Activated CD4-positive, alpha-beta memory T cell treated with anti-CD3 and anti-CD28 coated beads for 36 hours (primary cell): ENCODE measurements at places on chromosomes 2 and 18. TPM values are rescaled to one million over a fixed set of nuclear protein-coding genes. Genes with fewer than 3 reads are reported as not detected.

IL1F10 gene
- not detected for total RNA-seq

ARHGAP28 gene
- total RNA-seq: not detected

B3GNT7 gene
- total RNA-seq: not detected

PER2 gene
- total RNA-seq: 5.5 TPM

GAL3ST2 gene
- total RNA-seq: 0.93 TPM

SERPINB10 gene
- not detected for total RNA-seq

BOLA3 gene
- total RNA-seq: 97.2 TPM

ACMSD gene
- not detected for total RNA-seq

TNFAIP6 gene
- not detected for total RNA-seq

CD207 gene
- not detected for total RNA-seq

CYBRD1 gene
- 0.99 TPM for total RNA-seq

ERCC3 gene
- total RNA-seq: 47.3 TPM

GRCh38 chr2:149908726-149909683 lies 321.4 kb upstream of the MMADHC start:
- DNase-seq: no peak

GRCh38 chr2:234142530-234142929 lies 92.0 kb downstream of the SPP2 start:
- no peak for DNase-seq

DNA sequence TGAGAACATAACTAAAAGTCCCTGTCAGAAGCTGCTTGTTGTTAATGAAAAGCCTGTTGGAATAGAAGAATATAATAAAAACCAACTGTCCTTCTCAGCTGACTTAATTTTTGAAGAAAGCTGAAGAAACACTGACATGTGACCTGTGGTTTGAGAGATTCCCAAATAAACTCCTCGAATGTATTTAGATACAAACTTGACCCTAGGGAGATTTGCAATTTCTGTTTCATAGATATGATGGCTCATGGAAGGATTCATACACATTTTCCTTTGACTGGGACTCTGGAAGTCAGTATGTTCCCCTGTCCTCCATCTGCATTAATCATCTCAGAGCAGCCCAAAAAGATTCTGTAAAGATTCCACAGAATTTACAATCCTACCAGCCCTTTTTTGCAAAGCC lies 195.1 kb downstream of the TMEM247 start:
- DNase-seq: no peak

- DNase-seq: no peak
Measured at GRCh38 chr2:186348200-186348599, 137.9 kb upstream of the ZC3H15 start.

GRCh38 chr2:188523919-188524318 lies 232.2 kb downstream of the GULP1 start:
- DNase-seq: no peak

- no peak for DNase-seq
Measured at GRCh38 chr2:48439102-48439501, 90.9 kb upstream of the STON1 start.

DNA sequence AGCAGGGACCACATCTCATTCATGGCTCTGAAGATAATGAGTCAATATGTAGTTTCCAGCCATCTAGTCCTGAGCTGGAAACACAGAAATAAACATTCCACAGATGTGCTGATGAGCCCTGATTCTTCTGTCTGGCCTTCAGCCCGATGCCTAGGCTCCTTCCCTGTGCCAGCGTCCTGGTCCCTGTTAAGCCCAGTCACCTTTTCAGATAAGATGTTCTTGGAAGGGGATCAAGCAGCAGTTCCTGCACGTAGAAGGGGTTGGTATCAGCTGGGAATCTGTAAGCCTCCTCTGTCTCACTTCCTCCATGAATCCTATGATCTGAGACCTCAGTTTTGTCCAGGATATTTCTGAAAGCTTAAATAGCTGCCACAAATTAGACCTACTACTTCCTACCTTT lies 149.3 kb downstream of the TTC32 start:
- DNase-seq: no peak

GRCh38 chr2:60268661-60269060 lies 284.8 kb downstream of the BCL11A start:
- DNase-seq: no peak

- no peak for DNase-seq
Measured at GRCh38 chr2:70145144-70145490, 45.7 kb downstream of the C2orf42 start.

DNA sequence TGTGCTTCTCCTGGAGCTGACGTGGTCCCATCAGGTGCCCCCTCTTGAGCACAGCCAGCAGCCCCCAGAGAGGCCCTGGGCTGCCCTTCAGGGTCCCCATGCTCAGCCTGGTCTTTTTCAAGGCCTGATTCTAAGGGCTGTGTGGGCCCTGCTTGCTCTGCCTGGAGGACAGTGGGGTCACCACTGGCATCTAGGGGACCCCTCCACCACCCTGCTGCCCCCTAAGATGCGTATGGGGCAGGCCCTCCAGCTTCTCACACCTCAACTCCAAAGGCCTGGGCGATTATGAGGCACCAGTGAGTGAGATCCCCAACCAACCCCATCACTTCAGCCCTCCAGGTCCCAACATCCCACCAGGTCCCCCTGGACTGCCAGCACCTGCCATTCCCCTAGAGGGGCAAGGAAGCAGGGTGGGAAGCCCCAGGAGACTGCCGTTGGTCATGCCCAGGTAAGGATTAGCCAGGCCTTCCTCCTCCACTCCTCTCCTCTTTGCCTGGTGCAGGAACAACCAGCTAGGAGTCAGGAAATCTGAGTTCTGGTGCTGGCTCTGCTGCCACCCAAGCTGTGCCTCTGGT lies 114.4 kb downstream of the SMAD7 start:
- no peak for DNase-seq

GRCh38 chr2:138652378-138652777 lies 127.8 kb downstream of the NXPH2 start:
- no peak for DNase-seq

GRCh38 chr18:74268933-74269620 lies 22.7 kb downstream of the CYB5A start:
- no peak for DNase-seq

- no peak for DNase-seq
Measured at GRCh38 chr2:144461308-144461766, 58.6 kb downstream of the ZEB2 start.

DNA sequence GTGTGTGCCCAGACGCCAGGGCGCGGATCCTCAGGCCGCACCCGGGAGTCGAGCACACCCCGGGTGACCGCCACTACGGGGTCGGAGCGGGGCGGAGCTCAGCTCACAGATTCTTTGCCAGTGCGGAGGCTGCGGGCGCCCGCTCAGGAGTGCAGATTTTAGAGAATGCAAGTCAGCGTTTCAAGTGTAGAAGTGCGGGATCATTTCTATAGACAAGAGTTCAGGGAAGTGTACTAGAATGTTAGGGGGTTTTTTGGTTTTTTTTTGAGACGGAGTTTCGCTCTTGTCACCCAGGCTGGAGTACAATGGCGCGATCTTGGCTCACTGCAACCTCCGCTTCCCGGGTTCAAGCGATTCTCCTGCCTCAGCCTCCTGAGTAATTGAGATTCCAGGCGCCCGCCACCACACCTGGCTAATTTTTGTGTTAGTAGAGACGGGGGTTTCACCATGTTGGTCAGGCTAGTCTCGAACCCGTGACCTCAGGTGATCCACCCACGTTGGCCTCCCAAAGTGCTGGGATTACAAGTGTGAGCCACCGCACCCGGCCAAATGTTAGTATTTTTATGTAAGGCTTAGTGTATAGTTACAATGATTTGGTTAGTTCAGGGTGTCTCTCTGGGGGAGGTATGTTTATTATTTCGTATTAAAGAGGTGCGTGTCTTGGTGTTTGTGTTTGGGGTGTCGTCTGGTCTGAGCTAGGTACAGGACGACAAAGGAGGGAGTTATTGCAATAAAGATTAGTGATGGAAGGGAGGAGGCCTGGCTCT lies 619 bp upstream of the FAM168B start:
- DNase-seq: peak; percentile 52

DNA sequence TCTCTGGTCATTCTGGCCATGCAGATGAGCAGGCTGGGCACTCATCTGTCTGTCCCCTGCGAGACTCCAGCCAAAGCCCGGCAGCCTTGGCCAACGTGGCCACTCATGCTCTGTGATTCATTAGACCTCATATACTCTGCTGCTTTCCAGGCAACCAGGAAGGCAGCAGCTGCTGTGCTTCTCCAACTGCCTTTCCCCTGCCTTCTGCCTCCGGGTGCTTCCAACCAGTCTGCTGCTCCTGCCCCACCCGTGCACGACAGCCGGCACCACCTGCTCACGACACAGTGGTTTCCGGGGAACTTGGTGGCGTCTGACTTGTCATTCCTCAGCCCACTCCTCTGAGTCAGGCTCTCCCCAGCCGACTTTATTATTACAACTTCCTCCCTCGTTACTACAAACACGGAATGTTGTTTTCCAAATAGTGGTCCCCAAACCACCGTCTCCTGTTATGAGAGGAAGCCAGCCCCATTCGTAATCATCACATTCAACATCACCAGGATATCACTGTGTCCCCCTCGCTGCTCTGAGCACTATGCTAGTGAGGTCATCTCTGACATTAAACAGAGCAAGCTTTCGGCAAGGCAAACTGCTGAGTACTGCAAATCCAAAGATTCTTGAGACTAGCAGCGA lies 392.4 kb downstream of the ALK start:
- peak; percentile 64 for DNase-seq

GRCh38 chr2:57448816-57449215 lies 597.8 kb upstream of the VRK2 start:
- no peak for DNase-seq

- no peak for DNase-seq
Measured at GRCh38 chr18:13070460-13070859, 79.3 kb downstream of the CEP192 start.

DNA sequence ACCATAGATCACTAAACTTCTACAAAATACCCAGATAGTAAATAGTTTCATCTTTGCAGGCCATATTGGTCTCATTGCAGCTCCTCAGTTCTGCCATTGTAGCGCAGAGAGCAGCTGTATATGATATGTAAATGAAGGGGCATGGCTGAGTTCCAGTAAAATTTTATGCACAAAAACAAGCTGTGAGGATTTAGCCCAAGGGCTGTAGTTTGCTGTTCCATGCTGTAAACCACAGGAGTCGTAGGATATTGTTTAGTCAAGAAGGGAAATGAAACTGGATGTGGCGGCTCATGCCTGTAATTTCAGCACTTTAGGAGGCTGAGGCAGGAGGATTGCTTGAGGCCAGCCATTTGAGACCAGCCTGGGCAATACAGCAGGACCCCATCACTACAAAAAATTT lies 83.0 kb downstream of the MGAT5 start:
- no peak for DNase-seq

DNA sequence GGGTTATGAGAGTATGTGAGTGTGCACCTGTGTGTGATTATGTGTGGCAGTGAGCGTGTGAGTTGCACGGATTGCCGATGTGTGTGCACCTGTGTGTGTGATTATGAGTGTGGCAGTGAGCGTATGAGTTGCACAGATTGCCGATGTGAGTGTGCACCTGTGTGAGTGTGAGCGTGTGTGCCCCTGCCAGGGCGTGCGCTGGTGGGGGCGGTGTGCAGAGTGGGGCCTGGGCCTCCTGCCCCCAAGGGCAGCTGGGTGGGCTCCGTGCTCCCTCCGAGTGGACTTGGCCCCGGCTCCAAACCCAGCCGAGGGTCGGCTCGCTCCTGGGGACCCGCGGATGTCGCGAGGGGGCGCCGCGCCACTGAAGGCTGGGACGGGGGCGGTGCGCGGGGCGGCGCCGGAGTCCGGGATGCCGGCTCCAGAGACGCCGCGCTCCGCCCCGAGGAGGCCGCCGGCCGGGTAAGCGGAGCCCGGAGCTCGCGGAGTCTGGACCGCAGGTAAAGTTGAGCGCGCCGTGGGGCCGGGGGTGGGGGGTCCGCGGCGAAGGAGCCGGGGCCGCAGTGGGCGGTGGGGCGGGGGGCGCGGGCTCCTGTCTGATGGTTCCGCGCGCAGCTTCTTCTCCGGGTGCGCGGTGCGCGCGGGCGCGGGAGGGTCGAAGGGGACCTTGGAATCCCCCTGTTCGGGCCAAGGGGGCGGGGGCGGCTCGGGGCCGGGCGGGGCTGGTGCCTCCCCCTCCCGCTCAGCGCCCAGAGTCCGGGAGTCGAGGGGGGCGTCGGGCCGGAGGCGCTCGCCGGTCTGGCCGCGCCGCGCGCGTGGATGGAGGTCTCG lies at the start of gene KCNG2:
Gene KCNG2, plus strand, starts transcription at position 421 of the 828 bp plus-strand sequence. CDS start 65,730 bp downstream, outside the sequence.
- peak; percentile 32 for DNase-seq

DNA sequence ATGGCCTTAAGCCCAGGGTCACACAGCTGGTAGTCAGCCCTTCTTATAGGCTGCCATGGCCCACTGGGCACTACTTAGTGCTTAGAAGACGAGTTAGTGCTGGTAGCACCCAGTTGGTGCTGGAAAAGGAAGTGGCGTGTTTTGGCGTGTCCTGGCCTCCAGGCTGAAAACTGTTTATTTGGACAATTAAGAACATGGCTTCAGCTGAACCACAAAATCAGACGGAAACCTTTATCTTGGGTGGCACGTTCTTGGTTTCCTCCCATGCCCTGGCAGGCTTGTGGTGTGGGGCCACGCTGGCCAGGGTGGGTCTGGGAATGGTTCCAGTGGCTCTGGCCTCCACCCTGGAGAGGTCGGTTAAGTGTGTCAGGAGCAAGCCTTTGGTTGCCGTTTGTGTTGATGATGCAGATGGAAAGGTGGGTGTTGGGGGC lies 141.5 kb upstream of the HAAO start:
- no peak for DNase-seq

DNA sequence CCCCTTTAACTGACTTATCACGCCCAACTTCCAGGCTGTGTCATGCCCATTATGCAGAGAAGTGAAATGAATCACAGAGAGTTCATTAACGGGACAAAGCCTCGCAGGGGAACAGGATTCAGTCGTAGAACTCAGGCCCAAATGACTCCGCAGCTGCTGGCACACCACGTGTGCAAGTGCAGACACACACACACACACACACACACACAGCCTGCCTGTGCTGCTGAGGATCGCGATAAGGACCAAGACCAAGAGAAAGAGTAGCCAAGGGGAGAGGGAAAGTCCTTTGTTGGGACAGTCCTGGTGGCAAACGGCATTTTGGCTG lies 90.0 kb upstream of the TAF1B start:
- DNase-seq: peak; percentile 90

DNA sequence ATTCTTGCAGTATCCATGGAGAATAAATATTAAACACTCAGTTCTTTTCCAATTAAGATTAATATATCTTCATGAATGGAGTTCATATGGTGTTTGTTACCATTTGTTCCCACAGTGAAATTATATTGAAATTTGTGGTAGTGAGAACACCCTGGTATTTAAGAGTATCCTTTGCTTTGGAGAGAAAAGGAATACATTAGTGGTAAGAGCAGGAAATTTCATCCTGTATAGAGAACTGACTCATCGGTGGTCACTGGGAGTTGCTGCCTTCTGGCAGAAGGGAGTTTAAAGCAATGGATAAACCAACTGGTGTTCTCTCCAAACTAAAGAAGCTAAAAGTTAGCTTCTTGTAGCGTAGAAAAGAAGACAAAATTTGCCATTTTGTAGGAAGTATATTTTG lies 107.3 kb downstream of the MYO1B start:
- no peak for DNase-seq

GRCh38 chr18:26717123-26717719 lies 148.3 kb downstream of the AQP4 start:
- no peak for DNase-seq

DNA sequence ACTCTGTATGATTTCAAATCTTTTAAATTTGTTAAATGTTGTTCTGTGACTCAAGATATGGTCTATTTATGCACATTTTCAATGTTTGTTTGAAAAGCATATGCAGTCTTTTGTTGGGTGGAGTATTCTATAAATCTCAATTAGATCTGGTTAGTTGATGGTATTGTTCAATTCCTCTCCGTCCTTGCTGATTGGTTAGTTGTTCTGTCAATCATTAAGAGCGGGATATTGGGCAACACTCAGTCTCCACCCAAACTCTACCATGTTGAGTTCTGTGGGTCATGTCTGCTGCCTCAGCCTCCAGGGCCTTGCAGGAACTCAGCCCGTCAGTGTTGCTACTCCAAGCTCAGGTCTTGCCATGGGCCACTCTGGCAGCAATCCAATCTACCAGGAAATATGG lies 118.9 kb downstream of the VWA3B start:
- DNase-seq: no peak
